ENCODE measurements at places on chromosomes 16 and 17. TPM values are rescaled to one million over a fixed set of nuclear protein-coding genes. Genes with fewer than 3 reads are reported as not detected.

The LUC7L gene
- 48.9 TPM for total RNA-seq

The GNG13 gene
- total RNA-seq: not detected

DNA sequence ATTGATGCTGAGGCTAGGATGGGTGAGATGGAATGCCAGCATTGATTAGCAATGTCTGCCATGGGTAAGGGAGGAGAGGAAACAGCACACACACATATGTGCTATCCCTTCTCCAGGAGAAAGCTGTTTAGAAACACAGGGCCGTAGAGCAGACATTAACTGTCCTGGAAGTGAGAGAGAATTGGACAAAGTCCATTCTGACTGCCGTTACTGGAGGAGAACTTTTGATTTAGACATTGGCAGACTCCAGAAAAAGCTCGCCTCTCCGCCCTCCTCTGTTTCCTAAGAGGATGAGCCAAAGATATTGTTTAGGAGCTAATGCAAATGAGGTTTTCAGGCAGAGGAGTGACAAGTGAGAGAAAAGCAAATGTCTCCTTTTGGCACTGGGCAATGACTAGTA, 237.0 kb downstream of the HAPSTR1 start:
- no peak for DNase-seq

- no peak for DNase-seq
Measured at GRCh38 chr16:12197812-12198211, 221.3 kb downstream of the SNX29 start.

- DNase-seq: no peak
Measured at GRCh38 chr17:35548978-35549377, 11.5 kb upstream of the SLFN12L start.

The ITGAX gene
- total RNA-seq: 3.8 TPM

- peak; percentile 41 for DNase-seq
Measured at GRCh38 chr16:57507136-57508034, 21.1 kb upstream of the DOK4 start.

The LAT gene
- 7.1 TPM for total RNA-seq

GRCh38 chr16:79400462-79401149, 199.9 kb downstream of the MAF start:
- DNase-seq: no peak

DNA sequence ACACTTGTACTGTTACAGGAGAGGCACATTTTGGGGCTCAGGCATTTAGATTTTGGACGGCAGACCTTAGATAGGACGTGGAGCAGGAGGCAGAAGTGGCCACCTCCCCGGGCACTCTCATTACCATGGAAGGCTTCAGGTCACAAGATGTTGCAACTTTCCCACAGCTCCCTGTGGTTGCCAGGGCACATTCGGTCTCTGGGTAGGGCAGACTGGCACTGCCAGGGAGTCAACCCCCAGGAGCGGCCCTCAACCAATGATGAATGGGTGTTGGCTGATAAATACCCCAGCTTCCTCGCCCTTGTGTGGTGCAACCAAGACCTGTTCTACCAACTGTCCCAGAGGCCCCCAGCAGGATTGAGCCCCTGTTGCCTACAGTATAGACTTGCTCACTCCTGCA, 11.2 kb downstream of the NAGPA start:
- no peak for DNase-seq

- no peak for DNase-seq
Measured at GRCh38 chr16:67516296-67517154, 12.1 kb upstream of the RIPOR1 start.

GRCh38 chr17:72299100-72299499, 178.3 kb downstream of the SOX9 start:
- no peak for DNase-seq

Measured in sigmoid colon (tissue), 7 donors.